Midbrain (tissue), 1 donor: ENCODE measurements at places on chromosomes 12 and 14.

- DNase-seq: no peak
Measured at GRCh38 chr12:32920506-32921085, 24.0 kb upstream of the PKP2 start.

DNA sequence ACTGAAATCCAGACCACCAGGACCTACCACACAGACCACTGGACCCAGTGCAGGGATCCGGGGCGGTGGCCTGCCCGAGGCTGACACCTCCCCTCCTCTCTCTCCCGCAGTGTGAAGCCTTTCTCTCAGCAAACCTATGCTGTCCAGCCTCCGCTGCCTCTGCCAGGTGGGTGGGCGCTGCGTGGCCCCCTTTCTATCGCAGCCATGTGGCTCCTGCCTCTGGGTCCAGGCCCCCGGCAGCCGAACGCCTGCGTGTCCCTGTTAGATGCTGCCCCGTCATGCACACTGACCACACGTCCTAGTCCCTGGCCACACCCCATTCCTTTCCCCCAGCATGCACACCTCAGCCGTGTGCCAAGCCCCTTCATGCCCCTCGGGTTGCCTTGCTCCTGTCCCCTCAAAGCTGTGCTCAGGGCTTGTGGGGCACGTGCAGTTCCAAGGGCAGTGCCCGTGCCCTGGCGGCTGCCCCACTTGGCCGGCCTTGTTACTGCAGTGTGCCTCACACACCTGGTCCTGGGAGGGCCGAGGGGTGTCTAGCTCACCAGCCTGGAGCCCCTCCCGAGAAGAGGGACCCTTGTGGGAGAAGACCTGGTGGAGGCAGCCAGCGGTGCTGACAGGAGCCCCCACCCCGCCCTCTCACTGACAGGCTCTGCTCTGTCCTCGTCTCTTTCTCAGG is 58.0 kb upstream of the TSPAN9 start:
- DNase-seq: no peak

- peak; percentile 14 for DNase-seq
Measured at GRCh38 chr12:52870361-52871290, 21.8 kb upstream of the KRT78 start.

DNA sequence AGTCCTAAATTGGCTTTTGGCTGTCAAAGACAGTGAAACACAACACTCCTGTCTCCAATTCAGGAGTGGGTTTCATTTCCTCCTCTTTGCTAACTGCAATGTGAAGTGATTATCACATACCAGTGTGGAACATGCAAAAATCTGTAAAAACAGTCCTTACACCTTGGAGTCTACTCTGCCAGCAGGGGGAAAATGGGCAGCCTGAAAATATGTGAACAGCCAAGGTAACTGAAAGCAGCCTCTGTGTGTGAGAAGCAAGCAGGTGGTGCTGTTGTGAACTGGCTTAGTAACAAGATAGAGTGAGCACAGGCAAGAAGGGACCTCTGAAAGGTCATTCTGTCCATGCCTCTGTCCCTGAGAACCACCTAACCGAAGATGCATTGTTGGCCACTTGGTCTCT is 6.0 kb downstream of the PRMT8 start:
- DNase-seq: no peak

GRCh38 chr14:46887144-46887543 is 235.6 kb upstream of the RPL10L start:
- DNase-seq: no peak

GRCh38 chr14:33642691-33643244 is 308.1 kb downstream of the EGLN3 start:
- no peak for DNase-seq

- DNase-seq: no peak
Measured at GRCh38 chr14:92945959-92946846, 23.3 kb downstream of the CHGA start.

- peak; percentile 44 for DNase-seq
Measured at GRCh38 chr14:66359500-66359899, 126.7 kb upstream of the CCDC196 start.

DNA sequence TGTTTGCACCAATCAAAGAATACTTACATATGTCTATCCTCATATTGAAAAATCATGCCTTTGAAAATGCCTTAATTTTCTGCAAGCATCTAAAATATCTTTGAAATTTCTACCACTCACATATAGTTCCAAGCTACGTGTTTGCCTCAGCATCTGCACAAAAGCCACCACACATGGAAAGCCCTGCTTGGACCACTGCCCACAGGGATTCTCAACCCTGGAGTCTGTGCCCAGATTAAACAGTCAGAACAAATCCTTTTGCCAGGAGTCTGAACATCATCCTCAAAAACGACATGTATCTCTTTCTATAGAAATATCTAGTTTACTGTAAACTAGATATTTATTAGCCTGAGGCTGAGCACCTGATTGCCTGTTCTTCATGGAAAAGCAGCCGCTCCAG is 32.6 kb downstream of the ARMH4 start:
- DNase-seq: no peak
